ENCODE measurements at places on chromosomes 2 and 18.

- peak; percentile 78 for DNase-seq
Measured at GRCh38 chr18:47931718-47932103, 1.3 kb upstream of the SMAD2 start.

DNA sequence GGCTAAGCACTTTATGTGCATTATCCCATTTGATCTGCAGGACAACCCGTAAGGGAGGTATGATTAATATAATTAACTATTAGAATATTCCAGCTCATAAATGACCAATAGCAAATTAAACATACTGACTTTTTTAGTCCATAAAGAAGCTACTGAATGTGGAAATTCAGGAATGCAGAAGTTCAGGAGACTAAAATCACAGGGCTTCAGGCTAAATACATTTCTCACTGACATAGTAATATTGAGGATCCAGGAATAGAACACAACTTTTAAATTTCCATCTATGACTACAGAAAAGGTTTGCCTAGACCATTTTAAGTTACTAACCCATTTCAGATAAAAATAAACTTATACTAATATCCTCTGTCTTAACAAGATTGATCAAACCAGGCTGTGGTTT lies 97.4 kb upstream of the CCDC195 start:
- no peak for DNase-seq

GRCh38 chr18:59140302-59140885 lies 710 bp downstream of the SEC11C start:
- peak; percentile 14 for DNase-seq

DNA sequence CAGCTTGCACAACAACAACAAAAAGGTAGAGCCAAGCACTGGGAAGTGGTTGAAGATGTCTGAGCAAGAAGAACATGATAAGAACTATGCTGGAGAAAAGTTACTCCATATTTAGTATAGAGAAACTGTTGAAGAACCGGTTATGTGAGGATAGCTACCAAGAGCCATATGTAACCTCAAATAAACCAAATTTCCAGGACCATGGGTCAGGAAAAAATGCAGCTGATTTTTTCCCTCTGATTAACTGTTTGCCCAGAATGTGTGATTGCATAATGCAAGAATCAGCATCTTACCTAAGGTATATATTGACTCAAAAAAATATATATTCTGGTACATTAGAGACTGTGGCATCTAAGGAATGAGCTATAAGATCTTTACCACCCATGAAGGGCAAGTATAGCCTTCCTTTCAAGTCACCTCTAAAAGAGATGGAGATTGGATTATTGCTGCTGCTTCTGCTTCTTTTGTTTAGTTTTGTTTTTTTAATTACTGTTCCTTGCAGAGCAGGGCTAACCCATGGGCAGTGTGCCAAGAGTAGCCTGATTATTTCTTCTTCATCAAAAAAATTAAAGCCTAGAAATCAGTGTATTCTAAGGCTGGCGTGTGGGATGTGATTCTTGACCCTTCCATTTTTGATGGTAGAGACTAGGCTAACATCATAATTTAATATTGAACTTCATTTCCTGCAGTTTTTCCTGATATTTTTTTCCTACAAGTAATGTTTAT lies 76.9 kb upstream of the MAP3K20 start:
- DNase-seq = no peak

DNA sequence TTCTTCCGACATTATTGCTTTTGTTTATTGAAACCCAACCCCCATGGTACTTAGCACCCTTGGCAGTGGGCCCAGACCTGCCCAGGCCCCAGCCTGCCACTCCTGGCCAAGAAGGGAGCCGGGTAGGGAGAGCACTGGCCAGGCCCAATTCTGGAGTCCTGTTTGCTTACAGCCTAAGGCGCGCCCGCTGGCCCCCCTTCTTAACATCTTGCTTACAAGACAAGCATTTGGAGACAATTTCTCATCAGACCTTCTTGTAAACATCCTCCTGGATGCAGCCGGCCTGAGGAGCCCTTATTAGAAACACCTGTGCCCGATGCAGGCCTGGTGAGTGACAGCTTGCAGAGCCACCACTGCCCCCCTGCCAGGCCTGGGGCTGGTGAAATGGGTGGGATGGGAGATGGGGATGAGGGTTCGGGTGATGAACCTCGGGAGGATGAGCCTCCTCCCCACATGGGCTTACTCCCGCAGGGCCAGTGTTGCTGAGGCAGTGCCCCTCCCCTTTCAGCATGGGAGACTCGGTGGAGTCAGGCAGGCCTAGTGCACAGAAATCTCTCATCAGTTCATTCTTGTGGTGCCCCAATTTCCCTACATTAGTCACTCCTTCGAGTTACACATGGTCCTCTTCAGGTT lies 217.5 kb downstream of the CYP26B1 start:
- DNase-seq = no peak

- DNase-seq = peak; percentile 42
Measured at GRCh38 chr2:53786352-53786704, 425 bp downstream of the ASB3 start.

GRCh38 chr2:170401187-170401586 lies 223.2 kb downstream of the MYO3B start:
- no peak for DNase-seq

GRCh38 chr2:201004370-201004769 lies 40.9 kb upstream of the ORC2 start:
- DNase-seq = no peak
